ENCODE measurements at places on chromosomes 11 and 22.

DNA sequence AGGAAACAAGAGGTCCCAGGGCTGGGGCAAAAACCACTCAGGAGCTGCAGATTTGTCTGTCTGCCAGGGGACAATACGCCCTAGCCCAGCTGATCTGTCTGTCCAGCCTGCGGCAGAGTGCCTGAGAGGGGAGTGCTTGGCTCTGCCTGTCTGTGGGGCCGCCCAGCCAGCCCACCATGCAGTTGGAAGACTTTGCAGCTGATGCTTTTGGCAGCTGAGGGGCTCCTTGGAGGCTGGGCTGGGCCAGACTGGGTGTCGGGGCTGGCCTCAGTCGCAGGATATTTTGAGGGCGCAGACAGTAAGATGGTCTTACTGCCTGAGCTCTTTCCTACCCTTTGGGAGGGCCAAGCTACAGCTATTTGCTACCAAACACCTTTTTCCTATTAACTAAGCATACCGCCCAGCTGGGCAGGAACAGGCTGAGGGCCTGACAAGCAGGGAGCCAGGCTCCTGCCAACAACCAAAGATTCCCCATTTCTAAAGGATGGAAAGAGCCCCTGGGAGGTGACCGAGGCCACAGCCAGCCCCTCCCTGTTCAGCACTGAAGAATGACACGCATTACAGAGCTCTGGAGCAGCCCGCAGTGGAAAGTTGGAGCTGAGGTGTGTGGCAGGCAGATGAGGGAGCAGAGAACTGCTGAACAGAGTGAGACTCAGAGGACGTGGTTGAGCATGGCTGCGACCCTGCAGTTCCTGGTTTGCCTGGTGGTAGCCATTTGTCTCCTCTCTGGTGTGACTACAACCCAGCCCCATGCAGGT, at the start of gene FAM180B:
Gene FAM180B (plus strand): TSS at position 581 of the 758 bp plus-strand sequence. CDS start 91 bp downstream, at position 672.
- DNase-seq = no peak

- DNase-seq = no peak
Observed at GRCh38 chr11:95156133-95156721, 66.6 kb downstream of the ENDOD1 start.

GRCh38 chr11:100942016-100942415, 187.6 kb downstream of the PGR start:
- DNase-seq = no peak

- peak; percentile 64 for DNase-seq
Observed at GRCh38 chr11:60786811-60787567, 1.9 kb downstream of the MS4A10 start.

DNA sequence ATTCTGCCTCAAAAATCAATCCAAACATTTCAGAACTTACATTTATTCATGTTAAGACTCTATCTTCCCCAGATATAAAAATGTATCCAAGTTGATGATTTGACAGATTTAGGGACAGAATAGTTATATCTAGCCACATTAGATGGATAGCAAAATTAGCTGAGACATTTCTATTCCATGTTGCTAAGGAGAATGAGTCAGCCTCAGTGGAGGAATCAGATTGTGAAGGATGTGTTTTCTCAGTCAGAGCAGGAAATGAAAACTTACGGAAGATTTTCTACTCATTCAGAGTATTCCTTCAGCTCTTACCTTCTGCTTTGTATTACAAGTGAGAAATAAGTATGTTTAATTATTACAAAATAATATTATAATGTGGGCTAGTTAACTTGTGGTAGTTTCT, 556.3 kb upstream of the ANO3 start:
- peak; percentile 10 for DNase-seq

DNA sequence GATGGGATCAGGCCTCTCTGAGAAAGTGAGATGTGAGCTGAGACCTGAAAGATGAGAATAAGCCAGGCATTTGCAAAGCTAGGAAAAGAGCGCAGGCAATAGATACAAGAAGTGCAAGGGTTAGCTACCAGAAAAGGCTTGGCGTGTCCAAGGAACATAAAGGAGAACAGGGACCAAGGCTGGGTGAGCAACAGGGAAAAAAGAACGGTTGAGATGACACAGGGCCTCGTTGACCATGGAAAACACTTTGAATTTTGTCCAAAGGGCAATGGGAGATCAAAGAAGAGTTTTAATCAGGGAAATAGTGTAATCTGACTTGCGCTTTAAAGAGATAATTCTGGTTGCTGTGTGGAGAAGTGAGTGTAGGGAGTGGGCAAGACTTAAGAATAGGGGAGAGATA, 35.0 kb downstream of the RAB30 start:
- DNase-seq = no peak

DNA sequence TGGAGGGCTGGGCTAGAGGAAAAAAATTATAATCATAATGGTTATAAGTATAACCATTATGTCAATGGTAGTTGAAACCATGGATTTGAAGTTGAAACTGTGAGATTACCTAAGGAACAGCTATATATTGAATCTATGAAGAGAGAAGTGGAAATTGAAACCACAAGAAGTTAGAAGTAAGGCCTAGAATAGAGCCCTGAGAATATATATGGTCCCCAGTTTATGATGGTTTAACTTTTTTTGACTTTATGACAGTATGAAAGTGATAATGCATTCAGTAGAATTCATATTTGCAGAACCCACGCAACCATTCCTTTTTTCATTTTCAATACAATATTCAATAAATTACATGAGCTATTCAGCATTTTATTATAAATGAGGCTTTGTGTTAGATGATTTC, 15.0 kb downstream of the AASDHPPT start:
- DNase-seq = no peak

DNA sequence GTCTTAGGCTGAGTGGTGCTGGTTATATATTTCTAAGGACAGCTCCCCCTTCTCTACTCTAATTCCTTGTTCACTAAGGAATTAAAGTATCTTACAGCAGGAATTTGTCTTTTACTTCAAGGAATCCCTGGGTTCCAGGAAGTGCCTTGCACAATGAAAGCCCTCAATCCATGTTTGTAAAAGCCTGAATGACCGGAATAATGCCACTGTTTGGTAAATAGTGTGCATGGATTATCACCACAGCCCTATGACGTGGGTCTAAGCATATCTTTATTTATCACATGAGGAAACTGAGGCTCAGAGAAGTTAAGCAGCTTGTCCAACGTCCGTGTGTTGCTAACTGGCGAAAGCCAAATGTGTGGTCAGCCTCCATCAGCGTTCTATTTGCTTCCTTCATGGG, 135.7 kb upstream of the NAV2 start:
- DNase-seq = no peak

DNA sequence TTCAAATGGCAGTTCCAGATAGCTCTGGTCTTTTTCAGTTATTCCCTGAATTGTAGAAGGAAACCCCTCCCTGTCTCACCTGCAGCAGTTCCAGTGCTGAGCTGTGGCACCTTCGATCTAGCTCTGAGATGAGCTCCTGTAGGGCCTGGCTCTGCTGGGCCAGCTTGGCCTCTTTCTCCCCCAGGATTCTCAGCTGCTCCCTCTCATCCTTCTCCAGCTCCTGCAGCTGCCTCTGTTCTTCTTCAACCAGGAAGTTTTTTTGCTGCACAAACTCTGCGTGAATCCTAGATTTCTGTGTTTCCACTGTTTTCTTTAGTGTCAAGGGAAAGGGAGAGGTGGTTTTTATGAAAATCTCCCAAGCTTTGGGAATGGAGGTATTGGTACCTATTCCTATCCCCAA, 5.3 kb downstream of the TRIM21 start:
- no peak for DNase-seq

- no peak for DNase-seq
Observed at GRCh38 chr11:44305470-44306051, 4.4 kb downstream of the ALX4 start.

- DNase-seq = no peak
Observed at GRCh38 chr11:90241414-90241813, 18.6 kb upstream of the CHORDC1 start.

GRCh38 chr11:6111673-6112072, 4.2 kb downstream of the OR56B4 start:
- DNase-seq = no peak

DNA sequence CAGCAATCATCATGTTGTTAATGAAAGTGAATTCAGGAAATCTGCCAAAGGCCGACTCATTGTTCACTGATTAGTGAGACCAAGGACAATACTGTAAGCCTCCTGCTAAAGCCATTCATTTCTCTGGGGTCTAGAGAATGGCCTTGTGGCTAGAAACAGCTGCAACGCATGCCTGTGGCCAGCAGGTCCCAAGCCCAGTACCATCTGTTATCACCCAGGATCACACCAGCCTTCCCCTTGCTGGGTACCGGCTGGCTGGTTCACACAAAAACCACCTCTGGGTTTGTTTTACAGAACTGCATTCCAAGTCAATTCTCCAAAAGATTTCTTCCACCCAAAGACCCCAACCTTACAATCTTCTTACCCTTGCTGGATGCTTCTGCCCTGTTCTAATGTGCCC, 1.1 kb downstream of the PLAAT5 start:
- peak; percentile 33 for DNase-seq

- DNase-seq = no peak
Observed at GRCh38 chr22:44348971-44349560, 36.3 kb upstream of the SHISAL1 start.

DNA sequence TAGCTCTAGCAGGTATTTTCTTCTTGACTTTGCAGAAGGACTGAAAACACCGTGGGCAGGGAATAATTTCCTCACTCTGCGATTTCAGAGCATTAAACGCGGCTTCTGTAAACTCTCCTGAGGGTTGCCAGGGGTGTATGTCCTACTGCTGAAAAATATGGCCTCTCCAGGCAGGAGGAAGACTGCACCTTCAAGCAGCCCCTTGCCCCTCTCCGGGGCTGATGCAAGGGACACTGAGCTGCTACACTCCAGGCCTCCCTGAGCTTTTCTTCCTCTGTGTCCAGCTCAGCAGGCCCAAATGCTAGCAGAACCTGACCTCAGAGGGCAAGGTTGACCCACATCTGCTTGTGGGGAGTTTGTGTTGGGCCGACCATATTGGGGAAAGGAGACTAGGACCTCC, 2.2 kb downstream of the CD6 start:
- no peak for DNase-seq

- DNase-seq = no peak
Observed at GRCh38 chr11:82680252-82680651, 53.4 kb downstream of the FAM181B start.

GRCh38 chr11:75184757-75185425, 34.0 kb downstream of the SLCO2B1 start:
- DNase-seq = no peak

DNA sequence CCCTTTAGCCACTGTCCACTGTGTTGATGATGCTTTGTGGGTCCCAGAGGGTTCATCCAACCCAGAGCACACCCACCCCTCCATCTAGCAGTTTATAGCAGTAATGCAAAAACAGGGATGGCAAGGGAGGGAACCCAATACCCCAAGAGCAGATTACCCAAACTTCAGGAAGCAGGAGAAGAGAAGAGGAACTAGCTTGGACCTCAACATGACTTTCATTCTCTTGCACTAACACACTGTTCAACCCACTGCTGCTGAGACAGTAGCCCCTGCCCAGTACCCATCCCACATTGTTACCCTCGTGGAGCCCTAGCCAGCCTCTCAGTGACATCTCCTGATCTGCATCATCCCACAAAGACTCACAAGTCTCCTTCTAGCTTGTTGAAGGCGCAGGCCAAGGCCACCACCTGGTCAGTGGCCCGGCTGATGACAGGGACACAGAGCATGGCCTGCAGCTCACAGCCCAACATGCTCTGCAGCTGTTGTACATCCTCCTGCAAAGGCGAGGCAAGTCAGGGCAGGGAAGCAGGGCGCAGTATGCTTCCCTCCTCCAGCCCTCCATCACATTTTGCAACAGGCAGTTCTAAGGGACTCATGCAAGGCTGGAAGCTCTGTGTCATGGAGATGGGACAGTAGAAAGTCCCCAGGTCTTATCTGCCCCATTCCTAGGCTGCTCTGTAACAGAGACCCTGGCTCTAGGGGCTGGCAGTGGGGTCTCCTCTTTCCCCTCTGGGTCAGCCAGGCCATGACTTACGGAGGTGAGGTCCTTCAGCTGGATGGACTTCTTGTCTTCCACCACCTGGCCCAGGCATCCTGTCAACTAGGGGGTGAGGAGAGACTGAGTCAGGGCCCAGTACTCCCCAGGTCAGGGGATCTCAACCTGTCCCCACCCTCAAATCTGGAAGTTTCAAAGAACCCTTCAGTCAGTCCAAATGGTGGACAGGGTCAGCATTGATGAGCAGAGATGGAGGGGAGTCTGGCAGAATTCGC, 85.5 kb downstream of the PDE2A start:
- no peak for DNase-seq

DNA sequence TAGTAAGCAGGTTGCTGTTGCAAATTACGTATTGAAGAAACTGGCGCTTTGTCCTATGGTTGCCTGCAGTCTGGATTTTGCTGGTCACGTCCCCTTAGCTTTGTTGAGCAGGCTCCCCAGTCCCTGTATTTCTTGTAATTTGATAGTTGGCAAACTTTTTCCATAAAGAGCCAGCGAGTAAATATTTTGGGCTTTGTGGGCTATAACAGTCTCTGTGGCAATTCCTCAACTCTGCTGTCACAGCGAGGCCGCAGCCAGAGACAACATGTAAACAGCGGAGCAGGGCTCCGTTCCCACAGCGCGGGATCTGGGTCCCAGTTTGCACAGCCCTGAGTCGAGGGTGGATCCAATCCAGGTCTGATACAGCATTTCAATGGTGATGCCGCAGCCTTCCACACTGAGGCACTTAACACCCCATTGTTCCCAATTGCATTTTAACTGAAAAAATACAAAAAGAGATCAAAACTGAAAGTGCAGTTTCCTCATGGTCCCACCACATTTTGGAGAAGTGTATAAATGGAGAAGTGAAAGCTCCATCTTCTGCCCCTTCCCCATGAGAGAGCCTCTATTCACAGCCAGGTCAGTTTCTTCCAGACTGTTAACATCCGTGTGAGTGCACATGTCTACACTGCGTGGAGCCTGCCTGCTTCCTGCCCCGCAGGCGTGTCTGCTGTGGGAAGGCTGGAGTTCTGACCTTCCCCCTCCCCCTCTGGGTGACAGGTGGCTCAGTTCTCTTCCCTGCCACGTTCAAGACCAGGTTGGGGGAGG, 89.1 kb downstream of the RPS6KA4 start:
- peak; percentile 4 for DNase-seq

DNA sequence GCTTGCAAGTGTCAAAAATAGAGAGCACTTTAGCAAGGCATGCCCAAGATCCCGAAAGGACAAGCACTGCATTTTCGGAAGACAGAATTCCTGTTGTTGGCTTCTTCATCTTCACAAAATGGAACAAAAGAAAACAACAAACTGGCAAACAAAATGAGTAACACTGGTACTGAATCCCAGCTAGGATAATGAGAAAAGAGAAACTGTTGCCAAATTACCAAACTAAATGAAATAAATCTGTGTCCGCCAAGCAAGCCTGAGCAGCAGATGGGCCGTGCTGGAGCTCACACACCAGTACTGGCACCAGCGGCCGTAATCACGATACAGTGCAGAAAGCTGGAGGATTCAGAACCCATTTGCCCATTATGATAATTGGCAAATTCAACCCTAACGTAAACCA, 30.6 kb downstream of the TUB start:
- no peak for DNase-seq

- no peak for DNase-seq
Observed at GRCh38 chr22:35439365-35439717, 39.4 kb downstream of the MCM5 start.
